Activated CD4-positive, alpha-beta T cell treated with anti-CD3 and anti-CD28 coated beads, Interleukin-2, amount 50 U/mL, for 4 hours (primary cell): ENCODE measurements at places on chromosomes 1 and 21.

- DNase-seq: peak; percentile 40
Measured at GRCh38 chr1:184386312-184387068, at the start of gene C1orf21. C1orf21 (plus strand) TSS chr1:184387029; CDS start chr1:184477510, 90,481 bp downstream.

DNA sequence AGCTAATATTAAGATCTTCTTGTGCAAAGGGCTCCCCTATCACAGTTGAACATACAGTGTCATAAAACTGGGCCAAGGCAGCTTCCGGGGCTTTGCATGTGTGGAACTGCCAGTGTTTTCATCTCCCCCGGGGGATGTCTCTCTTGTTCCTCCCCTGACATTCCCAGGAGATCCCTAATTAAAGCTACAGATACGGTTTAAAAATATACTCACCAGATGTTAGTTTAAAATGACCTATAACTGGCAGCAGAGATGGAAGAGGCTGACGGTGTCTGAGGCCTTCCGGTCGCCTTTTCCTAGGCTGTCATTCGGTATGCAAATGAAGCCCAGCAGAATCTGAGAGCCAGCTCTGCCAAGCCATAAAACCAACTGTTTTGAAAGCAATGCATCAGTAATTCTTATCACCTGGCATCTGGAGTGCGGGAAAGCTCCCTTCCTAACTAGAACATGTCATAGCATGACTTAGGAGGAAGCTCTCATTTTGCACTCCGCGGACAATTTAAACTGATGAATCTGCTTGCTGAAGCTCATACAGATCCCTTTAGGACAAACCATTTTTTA, 436.5 kb upstream of the VAMP3 start:
- no peak for DNase-seq

DNA sequence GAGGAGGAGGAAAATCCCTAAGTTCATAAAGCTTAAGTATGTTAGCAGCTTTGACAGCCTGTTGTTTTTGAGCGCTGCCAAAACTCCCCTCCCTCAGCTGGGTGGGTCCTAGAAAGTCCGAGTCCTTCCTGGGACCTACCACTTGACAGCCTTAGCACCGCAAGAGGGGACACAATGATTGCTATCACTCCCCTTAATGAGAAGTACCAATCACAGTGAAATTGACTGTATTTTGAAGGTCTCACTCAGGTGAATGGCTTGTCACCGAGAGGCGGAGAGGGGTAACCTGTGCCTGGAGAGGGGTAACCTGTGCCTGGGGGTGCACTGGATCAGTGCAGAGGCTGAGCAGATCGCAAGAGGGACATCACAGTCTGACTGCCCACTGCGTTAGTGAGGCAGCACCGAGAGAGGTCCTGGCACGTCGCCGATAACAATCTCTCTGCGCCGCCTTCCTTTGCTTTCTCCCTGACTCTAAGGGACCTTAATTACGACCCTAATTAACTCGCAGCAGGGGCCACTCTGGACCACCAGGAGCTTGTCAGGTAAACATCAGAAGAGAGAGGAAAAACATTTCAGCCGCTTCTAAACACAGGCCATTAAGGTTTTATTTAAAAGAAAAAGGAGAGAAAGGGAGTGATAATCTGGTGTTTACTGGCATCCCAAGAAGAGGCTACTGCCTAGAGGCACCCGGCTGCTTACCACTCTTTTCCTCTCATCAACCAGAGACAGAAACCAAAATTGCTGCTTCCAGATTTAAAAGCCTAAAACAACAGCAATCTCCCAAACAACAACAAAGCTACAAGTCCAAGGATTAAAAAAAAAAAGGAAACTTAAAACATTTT, 25.7 kb upstream of the KCNK1 start:
- no peak for DNase-seq

DNA sequence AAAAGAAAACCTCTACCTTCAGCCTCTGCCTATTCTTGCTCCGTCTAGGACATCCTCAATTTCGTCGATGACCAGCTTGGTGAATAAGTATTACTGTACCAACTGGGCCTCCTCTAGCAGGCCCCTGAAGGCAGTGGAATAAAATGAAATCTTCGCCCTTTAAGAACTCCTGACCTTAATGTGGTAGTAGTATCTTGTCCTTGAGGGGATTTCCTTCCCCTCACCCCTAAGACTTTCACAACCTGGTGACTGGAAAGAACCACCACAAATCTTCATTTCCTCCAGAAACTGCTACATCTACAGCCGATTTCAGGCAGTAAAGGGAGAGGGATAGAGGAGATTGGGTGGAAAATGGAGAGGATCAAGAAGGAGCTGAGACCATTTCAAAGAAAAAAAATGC, 1.6 kb upstream of the HAX1 start:
- no peak for DNase-seq

GRCh38 chr1:167752219-167752985, 30.6 kb downstream of the MPZL1 start:
- no peak for DNase-seq

DNA sequence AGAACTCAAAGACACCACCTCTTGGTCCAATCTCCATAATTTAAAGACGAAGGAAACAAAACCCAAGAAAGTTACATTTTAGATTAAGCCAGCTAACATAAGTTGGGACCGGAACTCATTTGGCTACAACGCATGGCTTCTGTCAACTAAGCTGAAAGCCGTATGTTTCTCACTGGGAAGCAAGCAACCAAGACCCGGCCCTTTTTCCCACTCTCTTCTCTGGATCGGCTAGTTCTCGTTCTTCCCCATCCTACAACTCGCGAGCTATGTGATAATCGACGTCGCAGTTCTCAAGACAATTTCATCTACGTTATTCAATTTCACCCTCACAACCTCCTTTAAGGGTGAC, 601 bp downstream of the CCT8 start:
- DNase-seq: no peak

- DNase-seq: no peak
Measured at GRCh38 chr1:169128562-169128961, 22.1 kb downstream of the ATP1B1 start.

DNA sequence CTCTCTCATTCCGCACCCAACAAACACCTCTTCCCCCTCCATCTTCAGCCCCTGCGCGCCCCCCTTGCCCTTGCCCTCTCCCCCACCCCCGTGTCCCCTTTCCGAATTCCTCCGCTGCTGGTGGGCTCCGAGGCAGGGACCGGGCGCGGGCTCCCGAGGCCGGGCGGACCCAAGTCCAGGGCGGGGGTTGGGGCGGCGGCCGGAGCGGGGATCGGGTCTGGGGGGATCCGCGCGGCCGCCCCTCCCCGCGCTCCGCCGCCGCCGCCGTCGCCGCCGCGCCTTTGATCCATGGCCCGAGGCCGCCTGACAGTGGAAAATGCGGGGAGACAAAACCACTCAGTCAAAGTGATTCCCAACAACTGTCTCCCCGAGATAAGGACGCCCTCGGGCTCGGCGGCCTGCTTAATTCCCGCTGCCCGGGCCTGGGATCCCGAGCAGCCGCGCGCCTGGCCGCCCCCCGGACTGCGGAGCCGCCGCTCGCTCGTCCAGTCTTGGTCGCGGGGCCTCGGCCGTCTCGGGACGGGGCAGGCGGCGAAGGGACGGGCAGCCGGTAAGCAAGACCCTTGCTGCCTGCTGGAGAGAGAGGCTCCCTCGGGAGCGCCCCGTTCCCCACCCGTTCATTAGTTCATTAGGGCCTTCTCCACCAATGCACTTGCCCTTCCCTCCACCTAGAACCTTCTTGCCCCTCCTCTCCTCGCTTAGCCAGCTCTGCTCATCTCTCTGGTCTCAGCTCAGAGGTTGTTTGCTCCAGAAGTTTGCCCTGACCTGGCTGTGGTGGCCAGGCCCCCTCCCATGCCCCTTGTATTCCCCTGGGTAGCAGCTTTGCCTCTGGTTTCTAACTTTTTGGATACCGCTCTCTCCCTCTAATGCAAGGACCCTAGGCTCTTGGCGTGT, 86.4 kb downstream of the PAX7 start:
- DNase-seq: no peak

GRCh38 chr1:116104667-116105066, 6.5 kb upstream of the MAB21L3 start:
- no peak for DNase-seq
